Fibroblast of the aortic adventitia (primary cell): ENCODE measurements at places on chromosomes 2 and 18. TPM values are rescaled to one million over a fixed set of nuclear protein-coding genes. Genes with fewer than 3 reads are reported as not detected.

- DNase-seq, result no peak
Measured at GRCh38 chr2:48169141-48169592, 262.9 kb upstream of the FBXO11 start.

DNA sequence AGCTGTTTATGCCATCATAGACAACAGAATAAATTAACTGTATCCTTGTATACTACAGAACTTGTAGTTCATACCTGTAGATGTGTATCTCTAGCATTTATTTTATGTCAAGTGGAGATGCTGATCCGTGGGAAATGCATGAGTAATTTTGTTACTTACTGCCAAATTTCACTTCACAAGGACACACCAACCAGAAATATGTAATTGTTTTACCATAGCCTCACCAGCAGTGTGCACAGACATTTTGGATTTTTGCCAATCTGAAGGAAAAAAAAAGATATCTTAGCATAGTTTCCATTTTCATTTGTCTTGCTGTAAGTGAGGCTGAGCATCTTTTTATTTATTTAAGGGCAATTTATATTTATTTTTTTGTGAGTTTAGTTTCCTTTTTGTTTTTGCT, 265.1 kb upstream of the OSR1 start:
- peak; percentile 93 for DNase-seq

GRCh38 chr2:216880509-216881184, 20.8 kb upstream of the TNP1 start:
- DNase-seq, result peak; percentile 5

The TXNDC2 gene
- 0.16 and 0.27 TPM in 2 replicates for total RNA-seq

DNA sequence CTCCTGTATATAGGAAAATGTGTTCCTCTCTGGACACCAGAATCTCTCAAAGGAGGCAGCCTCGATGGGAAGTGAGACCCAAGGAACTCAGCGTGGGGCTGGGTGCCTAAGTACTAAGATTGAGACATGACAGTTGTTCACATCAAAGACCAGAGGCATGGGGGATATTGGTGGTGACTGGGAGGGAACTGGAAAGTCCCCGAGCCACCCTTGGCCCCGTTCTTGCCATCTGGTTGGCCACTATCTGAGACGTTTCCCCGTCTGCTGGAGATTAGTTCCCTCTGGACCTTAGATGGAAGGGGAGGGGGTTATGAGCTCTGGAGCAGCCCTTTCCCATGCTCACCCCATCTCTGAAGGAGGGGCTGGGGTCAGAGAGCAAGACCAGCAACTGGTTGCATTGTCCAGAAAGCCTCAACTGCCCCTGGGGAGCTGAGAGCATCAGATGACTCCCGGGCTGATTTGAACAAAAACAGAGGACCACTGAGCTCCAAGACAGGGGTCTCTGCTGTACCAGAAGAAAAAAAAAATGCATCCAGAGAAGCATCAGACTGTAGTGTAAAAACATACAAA, 11.8 kb downstream of the FBLN7 start:
- no peak for DNase-seq

GRCh38 chr2:212448698-212449097, 89.9 kb downstream of the ERBB4 start:
- no peak for DNase-seq

The EFHD1 gene
- 0.45 and 0.49 TPM in 2 replicates for total RNA-seq

The ST6GAL2 gene
- total RNA-seq, result 0.09 and 0.16 TPM in 2 replicates

GRCh38 chr2:144382849-144383248, 137.1 kb downstream of the ZEB2 start:
- DNase-seq, result no peak
